Thymus (tissue), 14 donors: ENCODE measurements at places on chromosomes 7 and 10.

GRCh38 chr7:24884401-24884800 lies 95.6 kb downstream of the OSBPL3 start:
- DNase-seq = no peak

- DNase-seq = no peak
Observed at GRCh38 chr7:127252377-127252713, 396 bp downstream of the GRM8 start.

DNA sequence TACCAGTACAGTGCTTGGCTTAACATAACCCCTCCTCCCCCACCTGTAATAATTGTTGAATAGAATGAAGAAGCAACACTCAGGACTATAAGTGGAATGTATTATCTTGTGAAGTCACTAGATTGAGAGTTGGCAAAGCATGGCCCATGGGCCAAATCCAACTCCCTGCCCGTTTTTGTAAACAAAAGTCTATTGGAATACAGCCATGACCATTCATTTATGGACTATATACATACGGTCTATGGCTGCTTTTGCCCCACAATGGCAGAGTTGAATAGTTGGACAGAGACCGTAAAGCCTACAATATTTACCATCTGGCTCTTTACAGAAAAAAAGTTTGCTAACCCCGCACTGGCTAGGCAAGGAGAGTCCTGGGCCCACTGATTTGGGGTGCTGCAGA lies 48.1 kb upstream of the CYCS start:
- no peak for DNase-seq

- DNase-seq = no peak
Observed at GRCh38 chr10:8137726-8138125, 83.2 kb downstream of the GATA3 start.

GRCh38 chr10:26728957-26729356 lies 31.5 kb downstream of the PDSS1 start:
- no peak for DNase-seq

DNA sequence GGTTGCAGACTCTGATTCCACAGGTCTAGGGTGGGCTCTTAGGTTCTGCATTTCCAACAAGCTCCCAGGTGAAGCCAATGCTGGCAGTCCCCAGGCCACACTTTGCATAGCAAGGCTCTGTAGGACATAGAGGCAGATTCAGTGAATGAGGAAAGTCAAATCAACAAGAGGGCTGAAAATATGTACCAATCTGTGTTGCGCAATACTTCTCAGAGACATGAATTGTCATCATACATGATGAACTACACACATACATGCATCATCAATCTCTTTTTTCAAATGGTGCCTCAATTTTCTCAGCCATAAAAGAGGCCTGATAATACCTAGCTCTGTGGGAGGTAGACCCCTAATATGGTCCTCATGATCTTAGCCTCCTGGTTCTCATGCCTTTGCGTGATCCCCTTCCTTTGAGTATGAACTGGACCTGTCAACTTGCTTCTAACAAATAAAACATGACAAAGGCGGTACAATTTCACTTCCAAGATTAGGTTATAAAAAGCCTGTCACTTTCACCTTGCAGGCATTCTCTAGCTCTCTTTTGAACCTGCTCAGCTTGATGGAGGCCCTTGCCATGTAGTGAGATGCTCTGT lies 49.0 kb downstream of the PIK3CG start:
- no peak for DNase-seq
